NT2/D1 (cell line): ENCODE measurements at places on chromosomes 12 and 14.

DNA sequence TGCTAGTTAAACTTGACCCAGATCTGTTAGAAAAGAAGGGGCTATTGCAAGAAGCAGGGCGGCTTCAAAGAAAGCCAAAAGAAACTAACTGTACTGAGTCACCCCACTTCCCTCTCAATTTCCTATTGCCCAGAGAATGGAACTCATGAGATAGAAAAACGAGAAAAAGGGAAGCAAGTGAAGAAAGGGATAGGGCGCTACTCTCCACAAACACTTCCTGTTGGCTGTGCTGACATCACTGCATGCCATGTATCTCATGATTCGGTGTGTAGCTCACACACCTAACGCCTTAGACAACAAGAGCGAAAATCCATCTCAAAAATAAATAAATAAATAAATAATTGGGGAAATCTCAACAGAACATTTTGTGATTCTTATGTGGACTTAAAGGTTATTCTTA is 13.0 kb upstream of the P2RX4 start:
- no peak for DNase-seq

DNA sequence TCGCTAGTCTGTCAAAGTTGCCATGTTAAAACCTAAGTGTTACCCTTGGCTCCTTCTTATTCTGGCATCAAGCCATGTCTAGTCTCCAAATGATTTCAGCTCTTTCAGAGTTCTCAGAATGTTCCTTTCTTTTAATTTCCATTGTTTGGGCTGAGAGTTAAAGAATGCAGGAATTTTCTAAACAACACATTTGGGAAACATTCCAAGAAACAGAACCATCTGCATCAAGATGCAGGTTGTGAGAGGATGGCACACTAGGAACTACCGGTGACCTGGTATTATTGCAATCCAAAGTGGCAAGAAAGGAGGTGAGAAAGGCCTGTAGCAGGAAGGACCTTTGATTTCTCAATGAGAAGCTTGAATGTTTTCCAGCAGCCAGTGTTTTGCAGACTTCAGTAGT is 30.1 kb downstream of the SLC35F4 start:
- no peak for DNase-seq

- DNase-seq, result peak; percentile 80
Measured at GRCh38 chr14:54676812-54677708, 110.1 kb downstream of the SAMD4A start.

DNA sequence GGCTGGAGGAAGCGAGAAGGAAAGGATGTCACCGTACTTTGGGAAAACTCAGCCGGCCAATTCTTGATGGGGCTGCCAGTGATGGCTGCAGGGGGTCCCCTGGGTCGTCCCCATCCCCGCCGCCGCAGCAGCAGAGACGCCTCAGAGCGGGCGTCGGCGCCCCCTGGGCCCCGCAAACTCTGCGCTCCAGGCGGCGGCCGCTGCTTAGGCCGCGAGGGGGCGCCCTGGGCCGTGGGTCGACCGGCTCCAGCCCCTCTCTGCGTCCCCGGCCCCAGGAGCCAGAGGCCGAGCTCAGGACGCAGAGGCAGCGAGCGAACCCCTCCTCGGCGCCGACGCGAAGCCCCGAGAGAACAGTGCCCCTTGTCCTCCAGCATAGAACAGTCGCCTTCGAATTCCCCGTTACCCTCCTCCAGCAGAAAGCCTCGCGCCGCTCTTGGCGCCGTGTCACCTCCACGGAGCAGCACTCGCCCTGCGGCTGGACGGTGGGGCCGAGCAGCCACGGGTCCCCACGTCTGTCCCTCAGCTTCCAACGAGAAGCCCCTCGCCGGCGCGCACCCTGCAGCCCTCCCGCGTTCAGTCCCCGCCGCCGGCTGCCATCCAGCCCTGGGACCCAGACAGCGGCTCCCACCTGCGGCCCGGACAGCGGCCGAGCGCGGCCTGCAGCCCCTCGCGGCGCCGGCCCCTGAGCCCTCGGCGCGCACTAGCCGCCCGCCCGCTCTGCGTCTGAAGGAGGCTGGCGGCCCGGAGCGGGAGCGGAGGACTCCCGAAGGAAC is 106.6 kb downstream of the PRICKLE1 start:
- DNase-seq, result peak; percentile 71

DNA sequence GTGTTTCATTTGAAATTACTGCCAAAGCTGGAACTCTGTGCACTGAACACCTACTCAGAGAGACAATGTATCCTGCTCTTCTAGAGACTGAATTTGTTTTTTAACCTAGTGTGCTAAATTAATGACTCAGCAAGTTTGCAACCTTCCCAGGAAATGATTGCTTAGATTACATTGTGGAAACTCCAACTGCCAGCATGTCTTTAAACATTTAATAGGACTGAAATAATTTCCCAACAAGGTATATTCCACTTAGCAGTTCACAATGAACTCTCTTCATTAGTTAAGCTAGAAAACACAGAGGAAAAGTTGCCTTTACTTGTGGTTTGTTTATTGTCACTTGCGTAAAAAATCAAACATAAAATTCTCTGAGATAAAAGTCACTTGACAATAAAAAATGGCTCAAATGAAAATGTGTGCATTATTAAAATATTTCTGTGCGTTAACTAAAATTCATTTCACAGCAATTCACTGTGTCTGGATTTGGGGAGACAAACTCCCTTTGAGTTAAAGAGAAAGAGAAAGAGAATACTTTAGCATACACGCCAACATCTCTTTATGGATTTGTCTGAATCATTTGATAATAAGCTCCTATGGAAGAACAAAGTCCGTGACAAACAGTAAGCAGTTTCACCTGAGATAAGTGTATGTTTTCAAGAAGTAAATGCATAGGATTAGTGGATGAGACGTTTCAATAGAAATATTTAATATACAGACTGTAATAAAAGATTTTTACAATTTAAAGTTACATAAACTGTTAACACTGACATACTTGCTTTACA is 284.0 kb downstream of the PRKD1 start:
- DNase-seq, result no peak
